T-helper 2 cell treated with Interferon-gamma antibody and Interleukin-4, amounts not matched to agents 5 μg/mL and 100 μg/mL, for 36 hours (primary cell): ENCODE measurements at places on chromosomes 5 and 9.

DNA sequence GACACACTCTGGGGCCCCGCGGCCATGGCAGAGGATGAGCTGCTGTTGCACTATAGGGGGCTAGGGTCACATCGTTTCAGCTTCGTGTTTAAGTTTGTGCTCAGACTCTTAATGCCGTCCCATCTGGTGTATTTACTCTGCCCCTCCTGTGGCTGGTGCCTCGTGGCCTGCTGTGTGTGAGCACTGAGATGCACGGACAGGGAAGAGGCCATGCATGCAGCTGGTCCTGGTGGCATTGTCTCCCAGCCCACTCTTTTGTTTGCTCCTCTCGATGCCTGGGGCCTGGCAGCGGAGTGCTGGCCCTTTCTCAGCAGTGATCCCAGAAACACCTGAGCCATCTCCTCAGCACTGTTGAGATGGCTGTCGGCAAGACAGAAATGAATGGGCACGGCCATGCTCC, 30.0 kb upstream of the PHF2 start:
- H3K4me3 ChIP-seq: no peak overlapping the region
- DNase-seq: no peak
- no peaks in the 10 kb centered on the region for H3K27me3 ChIP-seq

DNA sequence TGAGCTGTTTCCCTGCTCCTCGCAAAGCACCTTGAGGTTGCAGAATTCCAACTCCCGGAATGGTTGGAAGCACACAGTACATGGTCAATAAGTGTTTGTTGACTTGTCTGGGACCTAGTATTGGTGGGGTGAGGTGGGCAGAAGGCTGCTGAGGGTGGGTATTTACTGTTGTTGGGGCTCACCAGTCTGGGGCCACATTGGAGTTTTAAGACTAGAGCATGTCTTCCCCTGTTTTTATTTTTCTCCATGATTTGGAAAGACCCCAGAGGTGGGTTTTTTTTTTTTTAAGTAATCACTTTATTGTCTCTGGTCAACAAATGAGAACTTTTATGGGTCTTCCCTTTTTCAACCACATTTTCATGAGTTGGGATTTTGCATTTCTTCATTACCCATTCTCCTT, 55.1 kb downstream of the IRF1 start:
- no peak for DNase-seq
- no peak overlapping the region for H3K4me3 ChIP-seq
- peak overlapping the region; percentile 23 for H3K27ac ChIP-seq
- H3K36me3 ChIP-seq: peaks cover 58% of the 10 kb centered on the region
- H3K27me3 ChIP-seq: no peaks in the 10 kb centered on the region

DNA sequence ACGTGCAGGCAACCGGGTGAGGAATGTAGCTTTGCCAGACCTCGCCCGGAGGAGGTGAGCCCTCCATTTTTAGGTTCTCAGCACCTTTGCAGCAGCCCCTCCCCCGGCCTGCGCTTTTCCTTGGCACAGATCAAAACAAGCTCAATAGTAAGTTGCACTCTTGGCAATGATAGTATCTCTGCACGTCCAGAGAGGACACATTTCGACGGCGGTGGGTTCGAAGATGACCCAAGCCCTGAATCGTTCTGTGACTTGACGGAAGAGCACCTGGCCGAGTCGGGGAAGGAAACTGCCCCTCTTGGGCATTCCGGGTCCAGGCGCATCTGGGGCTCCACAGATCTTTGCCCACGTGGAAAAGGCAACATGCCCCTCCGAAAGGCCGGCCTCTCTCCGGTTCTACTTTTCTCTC, 904 bp downstream of the GDNF start:
- H3K27me3 ChIP-seq: peaks cover 84% of the 10 kb centered on the region

DNA sequence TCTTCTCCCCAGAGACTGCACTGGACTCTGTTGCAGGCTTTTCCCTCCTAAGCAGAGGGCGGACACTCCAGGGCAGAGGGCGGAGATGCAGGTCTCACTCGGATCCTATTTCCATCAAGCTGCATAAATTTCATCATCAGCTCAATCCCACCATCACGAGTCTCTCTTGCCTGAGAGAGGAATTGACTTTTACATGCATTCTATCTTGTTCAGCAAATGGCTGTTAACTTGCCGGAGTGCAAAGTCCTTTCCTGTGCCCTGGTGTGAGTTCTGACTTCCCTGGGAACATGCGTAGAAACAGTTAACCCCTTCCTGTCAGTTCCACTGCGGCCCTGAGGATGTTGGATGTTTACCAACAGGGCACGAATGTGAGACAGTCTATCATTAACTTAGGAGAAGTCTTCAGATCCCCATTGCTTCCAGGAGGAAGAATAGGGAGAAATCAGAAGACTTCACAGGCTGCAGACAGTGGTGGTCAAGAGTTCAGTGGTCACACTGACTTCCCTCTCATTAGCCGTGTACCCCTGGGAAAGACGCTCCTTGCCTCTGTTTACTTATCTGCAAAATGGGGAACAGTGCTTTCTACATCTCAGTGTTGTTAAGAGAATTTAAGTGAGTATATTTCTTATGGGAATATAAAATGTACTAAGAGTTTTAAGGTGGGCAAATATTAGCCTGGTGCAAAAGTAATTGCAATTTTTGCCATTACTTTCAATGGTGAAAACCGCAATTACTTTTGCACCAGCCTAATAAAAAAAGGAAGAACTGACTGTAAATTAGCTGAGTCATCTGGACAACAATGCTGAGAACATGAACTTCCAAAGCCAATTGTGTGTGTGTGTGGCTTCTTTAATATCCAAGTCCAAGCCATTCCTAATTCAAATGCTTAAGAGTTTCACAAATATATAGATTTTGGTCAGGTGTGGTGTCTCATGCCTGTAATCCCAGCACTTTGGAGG, 248.0 kb downstream of the DRD1 start:
- no peak for DNase-seq
- H3K27ac ChIP-seq: no peak overlapping the region
- H3K36me3 ChIP-seq: no peaks in the 10 kb centered on the region
- H3K4me3 ChIP-seq: no peak overlapping the region
- no peaks in the 10 kb centered on the region for H3K4me1 ChIP-seq
- H3K27me3 ChIP-seq: no peaks in the 10 kb centered on the region

DNA sequence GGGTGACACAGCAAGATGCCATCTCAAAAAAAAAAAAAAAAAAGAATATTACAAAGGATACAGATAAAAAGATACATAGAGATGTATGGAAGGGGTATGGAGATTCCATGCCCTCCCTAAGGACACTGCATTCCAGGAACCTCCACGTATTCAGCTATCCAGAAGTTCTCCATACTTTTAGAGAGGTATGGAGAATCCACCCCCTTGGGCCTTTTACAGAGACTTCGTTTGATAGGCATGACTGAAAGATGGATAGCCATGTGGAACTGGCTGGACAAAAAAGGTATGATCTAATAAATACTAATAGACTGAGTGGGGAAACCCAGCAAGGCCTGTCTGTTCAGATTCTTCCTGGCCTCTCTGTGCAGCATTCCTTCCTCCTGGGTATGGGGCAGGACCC, 56.6 kb upstream of the DMRT1 start:
- no peaks in the 10 kb centered on the region for H3K36me3 ChIP-seq
- DNase-seq: no peak
- no peak overlapping the region for H3K4me3 ChIP-seq
- no peak overlapping the region for H3K27ac ChIP-seq
- H3K4me1 ChIP-seq: no peaks in the 10 kb centered on the region

- no peak overlapping the region for H3K27ac ChIP-seq
- no peaks in the 10 kb centered on the region for H3K4me1 ChIP-seq
- no peak overlapping the region for H3K4me3 ChIP-seq
Observed at GRCh38 chr9:121658166-121658565, 6.7 kb downstream of the DAB2IP start.

- H3K4me3 ChIP-seq: no peak overlapping the region
- no peaks in the 10 kb centered on the region for H3K4me1 ChIP-seq
- H3K27me3 ChIP-seq: no peaks in the 10 kb centered on the region
Observed at GRCh38 chr5:9034649-9035048, 511.2 kb downstream of the SEMA5A start.

GRCh38 chr5:157900644-157901043, 41.7 kb upstream of the CLINT1 start:
- H3K27ac ChIP-seq: no peak overlapping the region
- no peaks in the 10 kb centered on the region for H3K4me1 ChIP-seq
- peaks cover 8% of the 10 kb centered on the region for H3K27me3 ChIP-seq
- no peak overlapping the region for H3K4me3 ChIP-seq
- H3K36me3 ChIP-seq: no peaks in the 10 kb centered on the region

DNA sequence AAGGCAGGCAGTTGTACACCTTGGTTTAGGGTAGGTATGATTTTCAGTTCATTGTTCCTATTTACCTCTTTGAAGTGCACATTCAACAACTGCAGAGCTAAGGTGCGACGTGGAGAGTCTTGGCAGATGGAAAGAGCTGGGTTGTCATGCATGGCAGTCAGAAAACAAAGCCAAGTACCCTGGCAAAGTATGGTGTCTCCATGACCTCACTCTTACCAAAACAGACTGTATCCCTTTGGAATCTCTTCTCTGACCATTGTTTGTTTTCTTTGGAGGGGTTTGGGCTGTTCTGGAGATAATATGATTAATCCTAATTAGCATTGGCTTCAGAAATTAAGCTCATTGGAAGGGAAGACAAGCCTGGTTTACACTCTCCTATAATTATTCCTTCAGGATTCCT, 665.7 kb downstream of the DNAH5 start:
- no peaks in the 10 kb centered on the region for H3K4me1 ChIP-seq
- DNase-seq: no peak
- no peaks in the 10 kb centered on the region for H3K36me3 ChIP-seq
- no peak overlapping the region for H3K27ac ChIP-seq
- H3K27me3 ChIP-seq: no peaks in the 10 kb centered on the region

DNA sequence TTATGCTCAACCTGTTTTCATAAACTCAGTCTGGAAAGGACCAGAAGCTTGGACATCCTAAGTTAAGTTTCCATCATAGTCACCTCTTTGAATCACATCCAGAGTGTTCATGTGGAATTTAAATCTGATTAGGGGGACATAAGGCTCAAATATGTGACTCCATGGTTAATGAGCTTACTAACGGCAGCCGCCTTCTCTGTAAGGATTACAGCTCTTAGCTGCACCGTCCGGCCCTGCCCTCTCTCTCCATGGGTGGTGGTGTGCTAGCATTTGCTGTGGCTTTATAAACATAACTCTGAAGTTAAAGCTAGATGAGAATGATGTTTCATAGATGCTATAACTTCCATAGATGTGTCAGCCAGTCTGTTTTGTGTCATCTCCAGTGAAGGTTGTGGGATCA, 156.5 kb downstream of the TRIO start:
- no peak for DNase-seq
- H3K36me3 ChIP-seq: no peaks in the 10 kb centered on the region
- no peaks in the 10 kb centered on the region for H3K4me1 ChIP-seq

GRCh38 chr5:72126796-72127195, 19.5 kb downstream of the MAP1B start:
- peaks cover 56% of the 10 kb centered on the region for H3K27me3 ChIP-seq
- no peak overlapping the region for H3K4me3 ChIP-seq
- no peak overlapping the region for H3K27ac ChIP-seq
